Stromal cell of bone marrow (primary cell): ENCODE measurements at places on chromosomes 1 and 21.

- DNase-seq = no peak
Observed at GRCh38 chr1:96424877-96425276, 296.7 kb upstream of the PTBP2 start.

DNA sequence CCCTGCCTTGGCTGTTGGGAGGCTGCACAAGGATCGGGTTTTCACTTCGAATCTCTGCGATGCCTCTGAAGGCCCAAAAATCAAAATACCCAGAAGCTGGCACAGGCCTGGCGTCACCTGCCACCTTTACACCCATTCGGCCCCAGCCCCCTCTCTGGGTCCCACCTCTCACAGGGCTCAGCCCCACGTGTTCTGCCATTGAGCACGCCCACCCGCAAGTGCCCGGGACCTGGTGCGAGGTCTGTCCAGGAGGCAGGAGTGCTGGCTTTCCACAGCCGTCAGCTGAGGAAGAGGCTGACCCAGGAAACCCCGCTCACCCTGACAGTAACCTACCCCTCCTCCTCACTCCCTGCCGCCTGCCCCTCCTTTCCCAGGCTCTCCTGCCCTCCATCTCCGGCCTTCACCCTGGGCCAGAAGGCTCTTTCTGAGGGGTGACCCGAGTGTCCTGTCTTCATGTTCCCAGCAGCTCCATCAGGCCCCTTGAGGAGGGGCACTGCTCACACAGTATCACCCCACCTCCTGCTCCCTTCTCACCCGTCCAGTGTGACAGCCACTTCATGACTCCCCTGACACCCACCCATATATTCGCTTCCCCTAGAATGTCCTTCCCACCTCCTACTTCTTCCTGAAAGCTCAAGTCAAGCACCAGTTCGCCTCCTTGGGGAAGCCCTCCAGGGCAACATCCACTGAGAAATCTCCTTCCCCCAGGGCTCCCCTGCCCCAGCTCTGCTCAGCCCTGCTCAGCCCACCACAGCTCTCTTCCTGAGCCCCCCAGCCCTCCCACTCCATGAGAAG, 13.5 kb downstream of the RCC2 start:
- DNase-seq = no peak

- no peak for DNase-seq
Observed at GRCh38 chr1:67572594-67573221, 112.3 kb upstream of the GADD45A start.

GRCh38 chr1:116003823-116004222, 27.5 kb downstream of the SLC22A15 start:
- DNase-seq = no peak

- no peak for DNase-seq
Observed at GRCh38 chr1:112092656-112093371, 103.3 kb upstream of the KCND3 start.

- DNase-seq = no peak
Observed at GRCh38 chr1:55070293-55071164, 31.2 kb downstream of the PCSK9 start.

GRCh38 chr1:52590266-52590665, 11.9 kb upstream of the GPX7 start:
- DNase-seq = no peak

DNA sequence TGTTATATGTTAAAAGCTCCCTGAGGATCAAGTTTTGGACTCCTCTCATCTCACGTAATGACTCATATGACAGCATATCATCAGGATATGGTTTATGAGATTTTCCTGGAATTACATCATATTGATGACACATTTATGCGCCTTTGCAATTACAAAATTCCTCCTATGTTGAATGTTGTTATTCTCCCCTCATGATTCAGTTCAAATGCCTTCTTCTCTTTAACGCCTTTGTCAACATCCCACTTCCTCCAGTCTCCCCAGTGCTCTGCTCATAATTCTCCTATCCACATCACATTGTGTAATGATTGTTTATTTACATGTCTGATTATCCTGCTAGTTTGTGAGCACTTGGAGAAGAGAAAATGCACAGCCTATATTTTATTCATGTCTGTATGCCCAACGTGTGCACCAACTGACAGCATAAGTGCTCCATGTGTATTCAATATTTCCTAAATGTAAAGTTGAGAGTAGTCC, 80.9 kb upstream of the BACH1 start:
- peak; percentile 97 for DNase-seq

DNA sequence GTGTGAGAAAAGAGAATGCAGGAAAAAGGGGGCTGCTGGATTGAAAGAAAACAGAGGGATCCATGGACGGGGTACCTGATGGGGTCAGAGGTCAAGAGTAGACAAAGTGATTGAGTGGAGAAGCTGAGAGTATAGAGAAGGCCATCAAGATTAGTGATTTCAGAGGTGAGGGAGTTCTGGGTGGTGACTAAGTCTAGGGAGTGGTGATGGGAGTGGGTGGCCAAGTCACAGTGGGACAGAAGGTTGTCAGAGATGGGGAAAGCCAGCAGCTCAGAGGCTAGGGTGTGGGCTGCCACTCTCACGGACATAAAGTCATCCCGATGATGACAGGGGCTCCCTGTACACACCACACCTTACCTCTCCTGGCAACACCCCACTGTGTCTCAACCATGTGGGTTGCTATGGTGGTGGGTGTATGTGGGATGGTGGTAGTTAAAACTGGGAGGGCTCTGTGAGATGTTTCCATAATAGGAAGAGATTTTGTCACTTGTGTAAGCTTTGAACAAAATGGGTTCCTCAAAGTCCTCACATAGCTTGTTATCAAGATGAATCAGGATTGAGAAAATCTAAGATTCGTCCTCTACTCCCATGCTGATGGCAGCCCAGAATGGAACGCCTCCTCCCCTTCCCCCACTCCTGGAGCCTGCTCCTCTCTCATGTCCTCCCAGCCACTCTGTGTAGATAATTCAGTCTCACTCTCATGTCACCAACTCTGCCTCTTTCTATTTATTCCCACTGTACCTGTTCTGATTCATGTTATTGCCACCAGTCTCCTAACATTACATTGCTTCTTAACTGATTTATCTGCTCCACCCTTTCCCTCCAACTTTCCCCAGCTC, 20.3 kb upstream of the CSF1 start:
- DNase-seq = no peak

DNA sequence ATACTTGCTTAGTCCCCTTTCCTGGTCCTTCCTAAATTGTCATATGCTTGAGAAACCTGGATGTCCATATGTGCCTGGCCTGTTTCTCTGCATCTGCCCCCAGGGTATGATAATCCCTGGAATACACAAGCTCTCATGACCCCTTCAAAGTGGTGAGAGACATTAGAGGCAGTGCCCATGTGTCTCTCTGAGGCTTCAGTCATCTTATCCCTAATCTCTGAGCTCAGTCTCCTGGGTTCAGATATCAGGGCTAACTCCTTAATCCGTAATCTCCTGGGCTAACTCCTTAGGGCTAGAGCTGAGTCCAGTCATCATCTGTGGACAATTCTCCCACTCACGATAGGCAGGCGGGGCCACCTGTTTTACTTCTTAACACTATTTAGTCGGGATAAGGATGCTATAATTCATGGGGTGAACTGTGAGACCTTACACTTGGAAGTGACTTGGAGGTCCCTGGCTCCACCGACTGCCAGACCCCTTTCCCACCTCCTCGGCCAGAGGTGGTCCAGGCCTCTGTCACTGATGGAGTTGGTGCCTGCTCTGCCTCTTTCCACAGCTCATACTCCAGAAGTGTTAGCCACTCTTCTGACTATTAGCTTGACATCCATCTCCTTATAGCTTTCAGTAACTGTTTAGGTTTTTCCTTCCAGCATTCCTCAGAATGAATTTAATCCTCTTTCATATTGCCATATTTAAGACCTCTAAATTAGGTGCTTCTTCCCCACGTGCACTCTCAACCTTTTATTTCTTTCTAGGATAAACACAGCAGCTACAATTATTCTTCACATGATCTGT, 22.7 kb downstream of the CCN1 start:
- DNase-seq = no peak

DNA sequence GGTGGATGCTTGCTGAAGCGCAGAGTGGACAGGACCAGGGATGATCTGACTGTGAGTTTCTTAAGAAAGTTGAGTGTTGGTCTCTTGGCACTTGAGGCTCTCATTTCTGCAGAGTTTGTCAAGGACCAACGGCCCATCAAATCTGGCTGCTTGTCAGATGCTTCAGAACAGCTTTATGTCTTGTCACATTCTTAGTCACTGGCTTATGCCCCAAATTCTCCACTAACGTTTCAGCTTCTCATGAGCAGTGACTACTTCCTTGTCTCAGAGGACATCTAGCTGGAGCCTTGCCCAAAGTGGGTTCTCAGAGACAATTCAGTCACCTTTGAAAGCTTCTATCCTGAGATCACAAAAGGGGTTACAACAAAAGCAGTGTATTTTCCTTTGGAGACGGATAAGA, 92.3 kb downstream of the ST6GALNAC5 start:
- no peak for DNase-seq

- no peak for DNase-seq
Observed at GRCh38 chr1:92975551-92976232, 14.4 kb upstream of the DIPK1A start.

DNA sequence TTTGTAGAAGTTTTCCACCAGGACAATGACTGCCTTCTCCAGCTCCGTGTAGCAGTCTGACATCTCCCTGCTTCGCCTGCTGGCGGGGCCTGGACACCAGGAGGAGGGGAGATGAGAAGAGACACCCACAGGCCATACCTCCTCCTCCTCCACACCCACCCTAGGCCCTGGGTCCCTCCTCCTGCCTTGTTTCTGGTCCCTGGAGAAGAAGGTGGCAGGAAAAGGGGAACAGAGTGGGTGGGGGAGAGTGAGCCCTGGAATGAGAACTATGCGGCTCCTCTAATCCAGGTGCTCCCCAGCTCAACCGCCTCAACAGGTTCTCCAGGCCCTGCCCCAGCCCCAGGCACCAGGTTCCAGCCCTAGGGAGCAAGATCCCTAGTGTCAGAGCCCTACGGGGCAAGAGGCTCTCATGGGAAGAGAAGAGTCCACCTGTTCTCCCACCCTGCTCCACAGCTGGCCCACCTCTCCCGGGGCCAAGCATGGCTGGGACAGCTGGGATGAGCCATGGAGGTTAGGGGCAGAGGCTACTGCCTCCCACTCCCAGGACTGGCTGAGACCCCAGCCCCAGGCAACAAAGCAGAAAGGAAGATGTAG, 4.8 kb downstream of the S100A16 start:
- no peak for DNase-seq

- no peak for DNase-seq
Observed at GRCh38 chr1:168291222-168291837, 10.7 kb downstream of the TBX19 start.

DNA sequence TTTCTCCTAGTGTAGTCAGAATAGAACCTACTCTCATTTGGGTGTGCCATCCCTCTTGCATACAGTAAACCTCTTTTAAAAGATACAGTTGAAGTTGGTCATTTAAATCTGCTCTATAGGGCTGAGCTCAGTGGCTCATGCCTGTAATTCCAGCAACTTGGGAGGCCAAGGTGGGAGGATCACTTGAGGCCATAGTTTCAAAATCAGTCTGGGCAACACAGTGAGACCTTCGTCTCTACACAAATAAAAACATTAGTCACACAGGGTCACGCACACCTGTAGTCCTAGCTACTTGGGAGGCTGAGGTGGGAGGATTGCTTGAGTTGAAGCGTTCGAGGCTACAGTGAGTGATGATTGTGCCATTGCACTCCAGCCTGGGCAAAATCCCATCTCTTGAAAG, 183.8 kb downstream of the LHX8 start:
- no peak for DNase-seq
